Sigmoid colon (tissue), 7 donors: ENCODE measurements at places on chromosomes 5 and 9. TPM values are rescaled to one million over a fixed set of nuclear protein-coding genes. Genes with fewer than 3 reads are reported as not detected.

DNA sequence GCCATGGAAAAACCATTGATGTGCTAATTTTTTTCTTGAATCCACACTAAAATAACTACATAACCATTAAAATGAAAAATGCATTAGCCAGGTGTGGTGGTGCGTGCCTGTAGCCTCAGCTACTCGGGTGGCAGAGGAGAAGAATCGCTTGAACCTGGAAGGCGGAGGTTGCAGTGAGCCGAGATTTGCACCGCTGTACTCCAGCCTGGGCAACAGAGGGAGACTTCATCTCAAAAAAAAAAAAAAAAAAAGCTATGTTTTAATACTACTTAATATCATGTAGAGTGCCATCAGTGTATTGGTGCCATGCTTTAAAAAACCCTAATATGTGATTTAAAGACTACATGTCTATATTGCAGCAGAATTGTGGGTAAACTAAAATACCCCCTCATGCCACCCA, 58.9 kb downstream of the NDFIP1 start:
- no peak overlapping the region for H3K4me3 ChIP-seq
- H3K27me3 ChIP-seq = no peaks in the 10 kb centered on the region
- no peak for DNase-seq
- no peak overlapping the region for H3K27ac ChIP-seq
- no peaks in the 10 kb centered on the region for H3K4me1 ChIP-seq

DNA sequence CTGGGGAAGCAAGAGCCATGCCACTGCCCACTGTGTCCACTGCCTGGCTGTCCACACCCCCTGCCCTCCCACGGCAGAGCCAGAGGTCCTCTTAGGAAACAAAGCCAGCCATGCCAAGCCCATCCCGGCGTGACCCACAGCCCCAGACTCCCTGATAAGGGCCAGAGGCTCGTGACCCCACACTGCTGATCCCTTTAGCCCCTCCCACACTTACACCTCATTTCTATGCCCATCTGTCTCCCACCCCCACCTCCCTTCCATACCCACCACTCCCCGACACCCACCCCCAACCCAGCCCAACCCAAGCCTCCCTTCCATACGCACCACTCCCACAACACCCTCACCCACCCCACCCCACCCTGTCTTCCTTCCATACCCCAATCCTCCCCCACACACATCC, 17.3 kb downstream of the PTGES start:
- no peak overlapping the region for H3K4me3 ChIP-seq
- no peaks in the 10 kb centered on the region for H3K27me3 ChIP-seq

Gene ATG10
- 13.0 TPM for total RNA-seq

DNA sequence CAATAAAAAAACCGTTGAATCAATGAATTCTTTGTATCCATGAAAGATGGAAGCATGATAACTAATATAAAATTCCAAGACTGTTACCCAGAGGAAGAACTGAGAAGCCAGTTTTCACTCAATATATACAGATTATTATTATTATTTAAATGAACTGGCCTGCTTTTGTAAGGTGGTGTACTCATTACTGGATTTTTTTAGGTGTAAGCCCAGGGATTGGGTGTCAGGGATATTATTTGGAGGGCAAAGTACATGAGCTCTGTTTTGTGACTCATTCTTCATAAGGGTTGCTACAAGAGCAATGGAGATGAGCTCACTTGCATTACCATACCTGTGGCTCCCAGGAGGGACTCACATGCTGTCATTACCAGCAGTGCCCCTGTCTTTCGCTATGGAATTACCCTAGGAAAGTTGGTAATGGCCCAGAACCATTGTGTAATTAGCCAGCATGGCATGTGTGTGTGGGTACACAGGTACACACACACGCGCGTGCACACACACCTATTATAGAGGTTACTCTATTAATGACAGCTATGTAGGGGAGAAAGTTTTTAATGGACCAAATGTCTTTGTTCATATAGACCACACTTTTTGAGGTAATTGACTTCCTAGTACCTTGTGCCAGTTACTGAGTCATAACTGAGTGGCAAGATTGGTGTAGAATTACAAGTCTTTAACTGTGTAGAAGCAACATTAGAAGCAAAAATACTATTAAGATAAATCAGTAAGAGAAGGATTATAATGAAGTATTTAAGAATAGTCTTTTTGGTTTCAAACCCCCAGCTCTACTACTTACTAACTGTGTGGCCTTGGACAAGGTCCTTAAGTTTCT, 143.4 kb downstream of the GDNF start:
- no peaks in the 10 kb centered on the region for H3K27me3 ChIP-seq
- H3K36me3 ChIP-seq = no peaks in the 10 kb centered on the region
- H3K27ac ChIP-seq = no peak overlapping the region
